ENCODE measurements at places on chromosomes 2 and 18.

DNA sequence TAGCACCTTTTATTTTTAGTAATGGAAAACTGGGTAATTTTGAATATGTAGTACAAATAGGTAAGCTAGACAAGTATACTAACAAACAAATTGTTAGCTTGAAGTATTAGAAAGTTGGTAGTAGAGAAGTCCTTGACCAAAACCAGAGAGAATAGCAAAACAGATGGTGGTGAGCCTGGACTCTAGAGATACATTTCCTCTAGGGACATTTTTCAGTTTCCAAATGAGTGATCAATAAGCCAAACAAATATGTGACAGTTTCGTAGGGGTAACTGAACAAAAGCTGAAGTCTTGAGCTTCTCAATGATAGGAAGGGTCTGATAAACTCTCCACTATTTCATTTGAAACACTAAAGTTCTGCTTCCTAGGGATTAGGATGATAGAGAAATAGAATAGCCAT lies 692.0 kb upstream of the FAM98A start:
- DNase-seq: no peak

DNA sequence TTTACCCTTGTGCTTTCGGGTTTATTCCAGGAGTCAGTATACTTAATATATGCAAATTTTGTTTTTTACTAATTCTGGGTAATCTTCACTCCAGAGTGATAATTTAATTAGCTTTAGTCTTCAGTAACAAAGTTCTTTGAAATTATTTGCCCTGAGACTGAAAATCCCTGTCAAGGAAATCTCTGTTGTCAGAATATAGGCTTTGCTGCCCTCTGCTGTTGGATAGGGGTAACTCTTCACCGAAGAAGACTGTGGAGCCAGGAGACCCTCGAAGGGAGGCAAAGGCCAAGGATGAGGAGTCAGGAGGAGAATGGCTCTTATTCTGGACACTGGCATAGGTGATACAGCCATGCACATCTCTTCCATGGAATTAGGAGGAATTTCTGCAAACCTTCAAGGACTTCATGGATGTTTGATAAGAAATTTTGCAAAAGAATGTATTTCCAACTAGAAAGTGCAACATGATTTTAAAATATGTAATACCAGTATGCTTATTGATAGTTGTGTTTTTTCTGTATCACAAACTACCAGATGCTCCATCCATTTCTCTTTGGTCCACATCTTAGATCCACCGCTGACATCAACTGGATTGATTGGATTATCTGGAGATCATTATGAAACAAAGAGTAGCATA lies 182.3 kb downstream of the RDH14 start:
- peak; percentile 32 for DNase-seq

DNA sequence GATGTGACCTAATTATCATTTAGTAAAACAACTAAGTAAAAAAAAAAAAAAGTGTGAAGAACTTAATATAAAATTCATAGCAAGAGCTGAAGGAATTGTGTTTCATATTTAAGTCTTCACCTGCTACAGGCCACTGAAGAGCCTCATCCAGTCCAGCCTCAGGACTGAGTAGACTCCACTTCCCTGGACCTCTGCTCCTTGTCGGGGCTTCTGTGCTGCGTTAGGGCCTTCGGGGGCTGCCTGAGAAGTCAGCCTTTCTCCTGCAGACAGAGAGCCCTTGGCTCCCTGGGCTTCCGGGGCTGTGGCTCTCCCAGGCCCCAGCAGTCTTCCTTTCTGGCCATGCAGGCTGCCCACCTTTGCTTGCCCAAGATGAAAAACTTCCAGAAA lies 95.5 kb downstream of the MTCL1 start:
- DNase-seq: no peak

DNA sequence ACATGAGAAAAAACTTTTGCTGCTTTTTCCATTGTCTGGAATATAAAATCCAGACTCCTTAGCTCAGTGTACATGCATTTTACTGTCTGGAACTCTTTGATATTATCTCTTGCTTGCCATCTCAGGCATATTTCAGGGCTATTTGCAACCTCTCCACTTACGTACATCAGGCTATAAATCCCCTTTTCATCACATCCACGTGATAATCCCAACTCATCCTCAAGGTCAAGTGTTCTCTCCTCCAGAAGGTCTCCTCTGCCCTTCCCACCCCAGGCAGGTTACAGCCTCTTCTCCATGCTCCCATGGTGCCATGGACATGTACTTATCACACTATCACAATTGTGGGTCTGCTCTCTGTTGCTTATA lies 202.5 kb upstream of the RBMS1 start:
- no peak for DNase-seq

- no peak for DNase-seq
Observed at GRCh38 chr18:2027016-2027415, 544.3 kb downstream of the METTL4 start.

DNA sequence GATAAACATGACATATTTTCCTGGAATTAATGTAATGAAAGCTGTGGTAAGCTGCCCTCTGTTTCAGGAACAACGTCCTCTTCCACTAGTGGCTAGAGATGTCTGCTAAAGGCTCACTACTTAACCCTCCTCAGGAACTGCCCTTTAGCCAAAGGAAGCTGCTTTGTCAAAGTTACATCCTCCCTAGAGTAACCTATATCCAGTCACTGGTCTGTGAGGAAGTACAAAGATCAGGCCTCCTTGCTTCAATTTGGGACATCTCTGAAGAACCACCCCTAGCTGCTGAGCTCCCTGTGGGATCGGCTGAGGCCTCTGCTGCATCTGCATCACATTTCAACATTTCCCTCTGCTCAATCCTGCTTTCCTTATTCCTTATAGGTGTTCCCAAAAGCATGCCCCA lies 107.8 kb downstream of the PRELID3A start:
- DNase-seq: peak; percentile 46

- no peak for DNase-seq
Observed at GRCh38 chr2:86223927-86224560, 24.8 kb downstream of the MRPL35 start.

- DNase-seq: no peak
Observed at GRCh38 chr2:239792405-239793084, 232.6 kb downstream of the NDUFA10 start.

- DNase-seq: no peak
Observed at GRCh38 chr18:5498452-5498851, 45.3 kb downstream of the EPB41L3 start.

- no peak for DNase-seq
Observed at GRCh38 chr2:197672371-197672893, 3.0 kb downstream of the RFTN2 start.

- DNase-seq: no peak
Observed at GRCh38 chr2:104102615-104103014, 751.3 kb upstream of the POU3F3 start.

DNA sequence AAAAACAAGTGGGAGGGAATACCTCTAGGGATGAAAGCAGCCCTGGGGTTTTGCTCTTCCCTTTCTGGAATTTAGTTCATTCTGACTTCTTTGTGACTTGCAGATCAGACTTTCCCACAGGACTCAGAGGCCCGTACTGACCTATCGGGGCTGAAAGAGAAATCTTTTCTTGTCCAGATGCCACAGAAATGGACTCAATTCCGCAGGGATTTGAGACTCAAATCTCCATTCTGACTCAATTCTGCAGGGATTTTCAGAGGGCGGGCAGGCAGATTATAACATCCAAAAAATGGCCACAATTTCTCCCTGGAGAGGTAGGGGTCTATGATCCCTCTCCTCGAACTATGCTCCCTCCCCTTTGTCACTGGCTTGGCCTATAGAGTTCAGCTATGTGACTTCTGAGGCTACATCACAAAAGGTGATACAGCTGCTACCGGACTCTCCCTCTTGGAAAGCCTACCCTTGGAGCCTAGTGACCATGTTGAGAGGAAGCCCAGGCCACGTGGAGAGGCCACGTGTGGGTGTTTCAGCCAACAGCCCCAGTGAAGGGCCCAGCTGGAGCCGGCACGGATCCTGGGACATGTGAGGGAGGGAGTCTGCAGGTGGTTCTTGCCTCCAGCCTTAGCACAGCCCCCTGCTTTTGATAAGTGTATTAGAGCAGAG lies 4.8 kb upstream of the EFHD1 start:
- no peak for DNase-seq

DNA sequence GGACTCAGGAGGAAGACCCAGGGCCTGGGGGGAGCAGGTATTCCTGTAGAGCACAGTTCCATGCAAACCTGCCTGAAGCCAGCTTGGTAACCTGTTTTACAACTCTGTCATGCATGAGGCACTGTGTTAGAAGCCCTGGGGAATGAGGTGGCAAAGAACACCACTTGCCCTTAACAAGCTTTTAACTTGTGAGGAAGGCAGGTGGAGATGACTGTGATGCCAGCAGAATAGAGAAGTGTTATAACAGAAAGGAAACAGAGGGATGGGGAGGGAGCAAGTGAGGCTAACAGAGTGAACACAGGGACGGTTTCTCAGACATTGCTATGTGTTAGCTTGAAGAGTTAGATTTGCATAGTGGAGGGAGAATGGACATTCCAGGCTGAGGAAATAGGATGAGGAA lies 11.5 kb upstream of the IL1A start:
- peak; percentile 74 for DNase-seq

DNA sequence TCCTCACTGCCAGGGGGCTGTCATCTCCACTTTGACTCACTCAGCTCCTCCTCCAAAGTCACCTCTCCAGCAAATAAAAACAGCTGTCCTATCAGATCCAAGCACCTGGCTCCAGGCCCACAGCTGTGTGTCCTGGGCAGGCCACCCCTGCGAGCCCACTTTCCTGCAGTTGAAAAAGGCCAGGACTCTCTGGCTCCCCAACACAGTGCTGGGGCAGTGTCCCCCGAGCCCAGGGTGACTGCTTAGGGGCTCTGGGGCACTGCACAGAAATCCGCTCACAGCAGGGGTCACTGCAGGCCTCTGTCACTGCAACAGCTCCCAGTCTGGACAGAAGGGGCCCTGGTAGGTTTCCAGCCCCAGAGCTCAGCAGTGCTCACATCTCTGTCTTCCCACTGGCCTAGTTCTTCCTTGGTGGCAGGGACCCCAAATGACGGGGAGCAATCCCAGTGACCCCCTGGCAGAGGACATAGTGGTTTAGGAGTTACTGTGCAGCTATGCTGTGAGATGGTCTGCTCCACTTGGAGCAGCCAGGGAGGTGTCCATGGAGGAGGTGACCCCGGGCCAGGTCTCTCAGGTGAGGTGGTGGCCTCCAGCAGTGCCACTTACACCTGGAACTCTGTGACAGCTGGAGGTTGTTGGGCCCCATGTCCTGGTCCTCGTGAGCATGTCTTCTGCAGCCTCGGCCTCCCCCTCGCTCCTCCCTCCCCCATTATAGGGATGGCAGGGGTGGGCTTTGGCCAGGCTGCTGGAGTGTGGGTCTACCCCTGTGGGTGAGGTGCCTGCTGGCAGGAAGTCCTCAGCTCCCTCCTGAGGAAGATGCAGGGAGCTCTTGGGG lies 35.5 kb downstream of the HS6ST1 start:
- no peak for DNase-seq

DNA sequence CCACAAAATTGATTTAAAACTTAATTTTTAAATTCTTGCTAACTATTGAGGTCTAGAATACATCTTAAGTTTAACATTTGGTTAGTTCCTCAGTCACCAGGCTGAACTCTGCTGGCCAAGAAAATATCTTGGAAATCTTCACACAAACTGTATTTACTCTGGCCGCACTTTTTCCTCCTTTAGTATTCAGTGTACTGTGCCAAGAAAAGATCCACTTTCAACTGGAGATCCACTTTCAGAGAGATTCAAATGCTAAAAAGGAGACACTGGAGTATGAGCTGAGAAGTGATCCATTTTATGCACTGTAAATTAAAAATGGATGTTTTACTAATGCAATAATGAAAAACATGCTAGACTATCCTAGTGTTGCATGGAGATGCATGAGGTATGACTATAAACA lies 98.1 kb downstream of the ANTXR1 start:
- no peak for DNase-seq

GRCh38 chr2:236073867-236074655 lies 94.1 kb downstream of the GBX2 start:
- DNase-seq: no peak

- no peak for DNase-seq
Observed at GRCh38 chr2:31996571-31997150, 14.1 kb downstream of the MEMO1 start.

DNA sequence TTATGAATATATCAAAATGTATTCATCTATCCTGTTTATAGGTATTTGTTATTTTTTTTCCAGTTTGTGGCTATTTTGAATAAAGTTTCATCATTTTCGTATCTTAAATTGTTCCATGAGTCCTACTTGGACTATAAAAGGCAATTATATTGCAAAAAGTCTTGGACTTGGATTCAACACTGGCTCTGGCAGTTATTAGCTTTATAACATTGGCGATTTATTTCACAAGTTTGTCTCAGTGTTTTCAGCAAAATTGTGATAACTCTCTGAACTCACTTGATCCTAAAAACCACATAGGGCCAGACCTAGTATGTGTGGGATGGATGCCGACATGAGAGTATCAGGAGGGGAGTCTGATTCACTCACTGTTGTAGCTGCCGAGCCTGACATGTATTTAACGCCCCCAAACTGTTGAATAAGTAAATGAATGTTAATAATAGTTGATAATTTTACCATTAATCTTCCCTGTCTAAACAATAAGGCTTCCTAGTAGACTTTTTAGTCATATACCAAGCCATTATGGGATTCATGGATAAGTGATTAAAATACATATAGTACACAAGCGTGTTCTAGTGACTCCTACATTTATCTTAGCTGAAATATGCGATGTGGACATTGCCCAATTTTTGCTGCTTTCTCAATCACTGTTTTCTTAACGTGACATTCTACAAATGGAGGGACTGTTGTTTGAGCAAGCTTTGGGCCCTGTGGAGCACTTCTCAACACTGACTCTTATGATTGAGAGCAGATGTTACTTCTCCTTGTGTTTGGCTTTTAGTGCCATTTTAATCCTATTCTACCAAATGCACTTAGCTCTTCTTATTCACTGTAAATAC lies 907.6 kb downstream of the EPHA4 start:
- no peak for DNase-seq

GRCh38 chr2:176285321-176285720 lies 16.1 kb downstream of the MTX2 start:
- DNase-seq: no peak

- DNase-seq: no peak
Observed at GRCh38 chr2:148814143-148814859, 60.7 kb upstream of the KIF5C start.

DNA sequence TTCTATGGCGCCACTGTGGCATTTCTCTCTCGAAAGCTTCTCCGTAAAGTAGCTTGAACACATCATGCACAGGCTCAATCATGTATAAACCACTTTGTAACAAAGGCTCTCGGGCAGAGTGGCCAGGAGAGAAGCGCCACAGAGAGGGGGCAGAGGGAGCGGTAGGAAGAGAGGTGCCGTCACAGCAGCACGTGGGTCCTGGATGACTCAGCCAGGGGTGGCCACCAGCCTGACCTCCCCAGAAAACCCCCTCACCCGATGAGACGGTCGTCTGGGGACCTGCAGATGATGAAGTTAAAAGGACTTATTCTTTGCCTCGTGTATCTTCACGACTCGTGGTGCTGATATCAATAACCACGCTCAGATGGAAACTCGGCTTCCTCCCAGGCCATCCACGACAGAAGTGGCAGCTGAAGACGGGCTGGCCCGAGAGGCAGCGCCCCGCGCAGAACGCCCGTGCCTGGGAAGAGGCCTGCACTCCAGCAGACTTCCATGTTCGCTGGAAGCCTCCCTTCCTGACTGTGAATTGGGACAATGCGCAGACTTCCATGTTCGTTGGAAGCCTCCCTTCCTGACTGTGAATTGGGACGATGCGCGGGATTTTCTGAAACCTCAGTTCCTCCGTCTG lies 46.4 kb upstream of the MTCL1 start:
- DNase-seq: no peak

- no peak for DNase-seq
Observed at GRCh38 chr2:181268174-181268867, 188.9 kb upstream of the ITGA4 start.
